Stimulated activated CD4-positive, alpha-beta T cell treated with anti-CD3 and anti-CD28 coated beads, Interleukin-15, amount 100 ng/mL, for 24 hours (primary cell): ENCODE measurements at places on chromosomes 3 and 15.
A peak's percentile ranks its signal among the peaks of the same experiment; 100 is the strongest.

GRCh38 chr15:81504170-81504905, 130.3 kb upstream of the TMC3 start:
- DNase-seq: no peak

DNA sequence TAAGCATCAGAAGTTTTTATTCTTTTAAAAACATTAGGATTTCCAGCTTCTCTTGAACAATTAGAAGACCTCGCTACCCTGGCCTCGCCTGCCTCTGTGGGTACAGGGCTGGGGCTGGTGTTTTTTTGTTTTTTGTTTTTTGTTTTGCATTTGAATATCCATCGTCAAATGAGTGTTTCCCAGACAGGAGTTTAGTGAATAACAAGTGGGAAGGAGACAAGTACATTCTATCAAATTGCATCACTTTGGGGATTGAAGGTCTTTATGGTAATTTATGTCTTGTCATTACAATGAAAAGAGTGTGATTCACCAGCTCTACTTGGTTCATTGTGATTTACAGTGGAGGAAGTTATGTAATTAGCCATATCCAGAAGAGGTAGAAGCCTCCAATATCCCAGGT, 161.1 kb upstream of the UBE2E1 start:
- DNase-seq: no peak

DNA sequence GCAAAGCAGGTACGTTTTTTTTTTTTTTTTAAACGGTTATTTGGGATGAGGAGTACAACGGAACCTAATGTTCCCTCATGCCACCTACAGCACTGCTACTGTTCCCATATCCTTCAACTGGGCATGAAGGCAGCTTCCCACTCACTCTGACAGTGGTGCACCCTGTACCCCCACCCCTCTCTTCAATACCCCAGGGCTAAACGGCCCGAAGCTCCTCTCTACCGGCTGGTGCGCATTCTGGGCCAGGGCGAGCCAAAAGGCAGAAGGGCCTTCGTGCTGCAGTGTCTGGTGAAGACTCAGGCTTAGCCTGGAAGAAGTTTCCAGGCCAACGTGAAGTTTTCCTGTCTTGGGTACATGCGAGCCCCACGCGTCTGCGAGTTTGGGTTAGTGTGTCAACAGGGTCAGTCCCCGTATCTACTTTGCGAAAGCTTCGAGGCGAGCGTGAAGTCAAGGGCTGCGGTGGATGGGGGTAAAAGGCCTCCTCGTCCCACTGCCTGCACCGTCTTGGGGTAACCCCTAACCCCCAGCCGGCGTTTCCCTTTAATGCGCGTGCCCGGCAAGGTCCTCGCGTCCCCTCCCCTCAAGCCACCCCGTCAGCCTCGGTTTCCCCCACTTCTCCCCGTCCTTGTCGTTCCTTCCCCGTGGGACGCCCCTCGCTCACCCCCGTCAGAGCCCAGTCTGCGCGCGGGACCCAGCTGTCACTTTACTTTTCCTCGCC, 765 bp upstream of the UBE2E2 start:
- no peak for DNase-seq

DNA sequence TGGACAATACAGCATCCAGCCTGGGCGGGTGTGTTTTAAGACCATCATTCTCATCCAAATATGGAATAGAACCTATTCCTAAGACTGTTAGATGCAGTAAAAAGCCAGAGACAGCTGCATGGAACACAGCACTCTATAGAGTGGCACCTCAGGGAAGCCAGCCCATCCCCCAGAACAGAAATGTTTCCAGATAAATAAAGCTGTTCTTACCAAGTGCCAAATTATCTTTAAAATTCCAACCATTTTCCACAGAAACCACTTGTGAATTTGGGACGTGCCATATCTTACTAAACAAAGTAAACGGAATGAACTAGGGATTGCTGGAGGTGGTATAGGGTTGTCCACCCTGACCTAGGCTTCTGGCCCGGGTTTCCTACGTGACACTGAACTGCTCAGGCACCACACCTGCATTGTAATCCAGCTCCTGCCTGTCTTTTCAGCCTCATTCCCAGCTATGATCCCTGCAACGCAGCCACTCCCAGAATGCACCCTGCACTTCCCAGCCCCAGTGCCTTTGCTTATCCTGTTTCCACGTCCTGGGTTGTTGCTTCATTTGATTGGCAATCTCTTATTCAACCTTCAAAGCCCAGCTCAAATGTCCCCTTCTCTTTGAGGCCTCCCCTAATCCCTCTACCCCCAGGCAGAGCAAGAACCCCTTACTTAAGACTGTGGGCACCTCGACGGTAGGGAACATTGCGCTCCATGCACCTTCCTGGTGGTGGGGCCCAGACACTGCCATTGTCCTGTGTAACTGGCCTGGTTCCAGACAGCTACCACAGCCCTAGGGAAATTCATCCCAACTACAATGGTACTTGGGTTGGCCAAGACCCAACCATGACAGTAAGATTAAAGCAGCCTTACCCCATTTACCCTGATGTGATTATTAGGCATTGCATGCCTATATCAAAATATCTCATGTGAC, 100.2 kb downstream of the IQSEC1 start:
- DNase-seq: no peak

DNA sequence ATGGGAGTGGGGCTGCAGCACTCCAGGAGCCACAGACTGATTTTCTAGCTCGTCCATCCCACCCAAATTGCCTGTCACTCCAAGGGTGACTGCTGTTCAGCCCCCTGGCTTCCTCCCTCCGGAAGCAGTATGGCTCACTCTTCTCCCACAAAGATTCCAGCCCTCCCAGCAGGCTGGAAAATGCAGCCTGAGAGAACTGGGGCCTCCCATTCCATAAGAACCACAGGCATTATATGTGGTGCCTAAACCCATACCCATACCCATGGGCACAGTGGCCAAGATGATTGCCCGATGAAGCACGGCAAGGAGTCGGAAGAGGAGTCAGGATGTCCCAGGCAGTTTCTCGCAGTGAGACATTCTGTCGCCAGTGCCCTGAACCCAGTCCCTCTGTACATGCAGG, 6.0 kb upstream of the VILL start:
- DNase-seq: no peak

GRCh38 chr15:67456677-67457529, 64.0 kb upstream of the C15orf61 start:
- peak; percentile 89 for DNase-seq

GRCh38 chr3:86562090-86562489, 428.9 kb downstream of the VGLL3 start:
- no peak for DNase-seq

- no peak for DNase-seq
Observed at GRCh38 chr3:11482021-11482420, 161.7 kb downstream of the VGLL4 start.

GRCh38 chr15:25246641-25247406, 192.0 kb downstream of the UBE3A start:
- no peak for DNase-seq

GRCh38 chr3:50111757-50112156, 23.0 kb downstream of the RBM5 start:
- no peak for DNase-seq

DNA sequence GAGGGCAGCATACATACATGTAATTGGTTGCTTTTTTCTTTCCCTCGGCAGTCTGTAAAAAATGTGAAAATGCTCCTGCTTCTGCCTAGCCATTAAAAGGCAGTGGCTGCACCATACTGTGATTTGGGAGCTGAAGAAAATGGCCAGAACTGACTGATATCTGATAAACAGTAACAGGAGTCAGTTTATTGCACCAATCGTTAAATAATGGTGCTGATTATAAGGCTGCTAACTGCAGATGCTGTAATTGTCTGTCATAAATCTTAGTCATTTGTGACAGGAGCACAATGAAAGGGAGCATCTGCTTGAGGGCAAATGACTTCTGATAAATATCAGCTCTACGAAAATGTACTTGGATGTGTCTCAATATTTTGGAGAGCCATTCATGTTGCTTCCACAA, 263.1 kb upstream of the DNAJC19 start:
- DNase-seq: no peak

GRCh38 chr15:79193549-79193948, 89.0 kb upstream of the ANKRD34C start:
- no peak for DNase-seq

DNA sequence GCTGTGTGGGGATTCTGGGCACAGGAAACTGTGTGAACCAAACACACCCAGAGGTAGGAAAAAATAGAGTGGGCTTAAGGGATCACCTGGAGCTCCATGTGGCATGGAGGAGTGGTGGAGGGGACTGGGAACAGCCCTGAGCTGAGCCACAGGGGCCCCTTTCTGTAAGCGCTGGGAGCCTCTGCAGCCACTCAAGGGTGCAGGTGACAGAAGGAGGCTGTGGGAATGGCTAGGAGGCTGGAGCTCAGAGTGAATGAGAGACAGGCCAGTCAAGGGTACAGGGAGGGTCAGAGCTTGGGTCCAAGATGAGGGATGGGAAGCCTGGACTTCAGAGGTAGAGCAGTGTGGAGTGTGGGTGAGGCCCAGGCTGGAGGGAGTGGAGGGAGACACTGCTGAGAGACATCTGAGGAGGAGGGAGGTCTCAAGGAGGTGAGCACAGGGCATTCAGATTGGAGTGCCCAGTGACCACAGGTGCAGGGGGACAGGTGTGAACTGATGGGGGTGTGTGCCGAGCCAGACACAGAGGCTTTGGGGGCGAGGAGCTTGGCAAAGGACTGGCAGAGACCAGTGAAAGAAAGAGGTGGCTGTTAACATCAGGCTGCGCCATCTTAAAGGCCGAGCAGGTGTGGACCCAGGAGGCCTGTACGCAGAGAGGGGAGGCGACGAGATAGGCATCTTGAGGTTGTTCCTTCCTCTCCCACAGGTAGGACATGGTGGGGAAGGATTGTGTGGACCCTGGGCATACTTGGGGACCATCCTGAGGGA, 56.8 kb downstream of the FGD5 start:
- no peak for DNase-seq

GRCh38 chr3:188607805-188608315, 453.9 kb downstream of the LPP start:
- no peak for DNase-seq

GRCh38 chr3:130948001-130948773, 54.3 kb downstream of the ATP2C1 start:
- no peak for DNase-seq

GRCh38 chr3:157692468-157692867, 189.3 kb upstream of the VEPH1 start:
- DNase-seq: no peak

DNA sequence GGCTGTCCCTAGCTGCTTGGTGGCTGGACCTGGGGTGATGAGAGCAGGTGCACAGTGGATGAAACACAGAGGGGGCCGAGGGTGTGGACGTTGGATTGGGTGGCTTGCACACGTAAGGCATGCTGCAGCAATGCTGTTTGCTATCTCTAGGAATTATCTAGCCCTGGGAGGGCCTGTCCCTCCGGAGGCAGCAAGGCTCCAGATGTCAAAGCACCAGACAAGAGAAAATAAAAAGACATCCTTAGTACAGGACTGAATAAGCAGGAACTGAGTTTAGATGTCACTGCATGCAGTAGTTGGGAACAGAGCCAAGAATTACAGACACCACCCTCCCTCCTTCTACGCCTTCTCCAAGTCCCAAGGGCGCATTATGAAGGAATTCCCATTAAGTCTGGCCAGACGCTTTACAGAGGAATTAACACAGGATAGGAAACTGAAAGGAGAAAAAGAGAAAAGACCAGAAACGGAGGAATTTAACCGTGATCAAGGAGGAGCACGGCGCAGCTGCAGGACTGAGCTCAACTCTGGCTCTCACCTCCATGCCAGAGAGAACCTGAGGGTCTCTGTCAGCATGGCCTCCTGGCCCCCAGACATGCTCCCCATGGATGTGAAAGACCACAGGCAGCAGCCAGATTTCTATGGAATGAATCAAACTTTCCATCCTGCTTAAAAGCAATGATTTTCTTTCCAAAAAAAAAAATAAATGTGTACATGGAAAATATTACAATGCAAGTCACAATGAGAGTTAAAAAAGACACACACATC, 13.8 kb downstream of the ATP10A start:
- DNase-seq: peak; percentile 46

- DNase-seq: no peak
Observed at GRCh38 chr15:25439369-25439836, 579 bp upstream of the UBE3A start.
